ENCODE measurements at places on chromosomes 5 and 9. TPM values are rescaled to one million over a fixed set of nuclear protein-coding genes. Genes with fewer than 3 reads are reported as not detected.
A peak's percentile ranks its signal among the peaks of the same experiment; 100 is the strongest.

GRCh38 chr9:121807069-121807822 is 155.8 kb downstream of the DAB2IP start:
- no peak for DNase-seq

GRCh38 chr5:83844449-83845068 is 123.9 kb upstream of the HAPLN1 start:
- DNase-seq: no peak

GRCh38 chr9:36319183-36319582 is 60.9 kb upstream of the GNE start:
- no peak for DNase-seq

DNA sequence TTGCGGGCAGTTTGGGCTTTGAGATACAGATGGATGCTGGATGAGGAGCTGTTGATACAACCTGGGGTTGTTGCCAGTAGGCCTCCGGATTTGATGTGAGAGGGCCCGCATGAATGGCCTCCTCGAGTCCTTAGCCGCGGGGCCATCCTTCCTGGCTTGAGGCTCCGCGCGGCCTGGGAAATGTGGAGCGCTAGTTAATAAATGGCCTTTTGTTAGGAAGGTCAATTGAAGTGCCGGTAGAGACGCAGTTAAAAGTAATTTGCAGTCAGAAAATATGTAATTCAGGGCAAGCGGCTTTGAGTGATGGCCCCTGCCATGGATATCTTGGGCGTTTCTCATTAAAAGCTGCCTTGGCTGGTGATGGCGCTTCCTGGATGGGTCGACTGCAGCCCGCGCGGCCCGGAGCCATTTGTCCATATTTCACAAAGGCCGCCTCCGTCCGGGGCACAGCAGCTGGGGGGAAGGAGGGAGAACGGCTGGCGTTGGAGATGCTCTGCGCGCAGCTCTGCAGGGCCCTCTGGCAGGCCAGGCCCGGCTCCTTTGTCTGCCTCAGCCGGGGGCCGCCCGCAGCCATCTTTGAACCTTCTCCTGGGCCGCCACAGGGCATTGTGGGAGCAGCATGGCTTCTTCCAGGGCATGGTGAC is 11.2 kb downstream of the MVB12B start:
- DNase-seq: no peak

GRCh38 chr5:16953729-16954128 is 17.6 kb upstream of the MYO10 start:
- DNase-seq: no peak

DNA sequence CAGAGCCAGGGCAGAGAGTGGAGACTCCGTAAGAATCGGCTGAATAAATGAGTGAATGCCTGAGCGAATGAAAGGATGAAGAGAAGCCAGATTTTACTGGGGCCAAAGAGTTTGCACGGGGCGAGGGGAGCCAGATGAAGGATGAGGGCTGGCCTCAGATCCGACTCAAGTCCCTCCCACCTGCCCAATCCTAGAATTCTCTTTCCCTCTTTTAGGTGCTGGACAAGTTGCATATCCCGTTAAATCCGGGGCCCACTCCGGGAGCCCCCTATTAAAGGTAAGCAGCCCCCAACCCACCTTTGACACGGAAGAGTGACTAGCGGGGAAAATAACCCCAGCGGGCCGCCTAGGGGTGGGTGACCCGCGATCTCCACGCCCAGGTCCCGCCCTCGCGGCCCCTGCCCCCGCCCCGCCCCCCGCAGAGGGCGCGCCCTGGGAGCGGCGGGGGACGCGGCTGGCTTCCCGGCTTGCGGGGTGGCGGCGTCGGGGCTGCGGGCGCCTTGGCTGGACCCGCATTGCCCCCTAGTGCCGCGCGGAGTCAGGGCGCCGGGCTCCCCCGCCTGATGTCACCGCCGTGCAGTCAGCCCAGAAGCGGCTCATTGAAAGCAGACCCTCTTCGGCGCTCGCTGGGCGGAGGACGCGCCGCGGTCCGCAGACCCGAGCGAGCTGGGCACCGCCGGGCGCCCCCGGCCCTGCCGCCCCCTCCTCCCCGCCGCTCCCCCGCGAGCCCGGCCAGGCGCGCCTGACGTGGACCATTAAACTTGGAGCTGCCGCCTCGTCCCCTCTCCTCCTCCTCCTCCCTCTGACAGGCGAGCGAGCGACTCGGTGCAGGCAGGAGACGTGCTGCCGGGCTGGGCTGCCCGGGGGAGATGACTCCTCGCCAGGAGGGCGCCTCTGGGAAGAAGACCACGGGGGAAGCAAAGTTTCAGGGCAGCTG is at the start of gene ADRA1B:
TSS of gene ADRA1B (plus strand) at position 579 of the 937 bp plus-strand sequence. CDS start 424 bp downstream, outside the sequence.
- peak; percentile 86 for DNase-seq

DNA sequence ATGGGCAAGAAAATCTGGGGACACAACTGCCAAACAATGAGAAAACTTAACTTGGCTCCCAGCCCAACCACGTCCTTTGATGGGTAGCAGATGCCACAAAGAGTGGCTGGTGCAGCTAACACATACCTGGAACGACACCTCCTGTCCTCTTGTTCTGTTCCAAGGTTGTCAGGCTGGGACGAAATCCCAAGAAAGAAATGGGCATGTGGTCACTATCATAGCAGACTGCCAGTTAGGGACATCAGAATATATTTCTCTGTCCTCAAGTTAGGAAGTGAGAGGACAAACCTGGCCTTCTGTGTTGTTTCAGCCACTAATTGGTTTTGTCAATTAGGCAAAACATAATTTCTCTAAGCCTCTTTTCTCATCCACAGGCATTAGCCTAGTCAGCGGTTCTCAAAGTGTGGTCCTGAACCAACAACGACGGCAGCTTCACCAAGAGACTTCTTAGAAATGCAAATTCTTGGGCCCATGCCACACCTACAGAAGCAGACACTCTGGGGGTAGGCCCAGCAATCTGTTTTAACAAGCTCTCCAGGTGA is 63.4 kb downstream of the RAPGEF1 start:
- no peak for DNase-seq

DNA sequence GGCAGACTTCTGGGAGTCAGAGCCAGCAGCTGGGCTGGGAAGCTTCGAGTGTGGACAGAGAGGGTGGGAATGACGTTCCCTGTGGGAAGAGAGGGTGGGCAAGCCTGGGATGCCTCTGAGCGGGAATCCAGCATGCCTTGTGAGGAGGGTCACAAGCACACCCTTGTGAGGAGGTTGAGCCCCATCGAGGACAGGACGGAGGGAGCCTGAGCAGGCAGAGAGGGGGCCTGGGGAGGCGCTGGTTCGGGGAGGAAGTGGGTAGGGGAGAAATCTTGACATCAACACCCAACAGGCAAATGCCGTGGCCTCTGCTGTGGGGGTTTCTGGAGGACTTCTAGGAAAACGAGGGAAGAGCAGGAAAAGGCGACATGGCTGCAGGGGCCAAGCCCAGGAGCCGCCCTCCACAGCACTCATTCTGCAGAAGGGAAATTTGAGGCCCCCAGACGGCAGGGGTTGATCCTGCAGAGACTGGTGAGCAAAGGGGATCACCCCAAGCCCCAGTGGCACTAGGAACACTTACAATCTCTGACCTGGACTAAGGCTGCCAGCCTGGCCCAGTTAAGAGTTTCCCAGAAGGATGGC is 1.1 kb upstream of the IL13 start:
- no peak for DNase-seq

- DNase-seq: no peak
Observed at GRCh38 chr5:87231037-87231808, 36.5 kb upstream of the RASA1 start.

DNA sequence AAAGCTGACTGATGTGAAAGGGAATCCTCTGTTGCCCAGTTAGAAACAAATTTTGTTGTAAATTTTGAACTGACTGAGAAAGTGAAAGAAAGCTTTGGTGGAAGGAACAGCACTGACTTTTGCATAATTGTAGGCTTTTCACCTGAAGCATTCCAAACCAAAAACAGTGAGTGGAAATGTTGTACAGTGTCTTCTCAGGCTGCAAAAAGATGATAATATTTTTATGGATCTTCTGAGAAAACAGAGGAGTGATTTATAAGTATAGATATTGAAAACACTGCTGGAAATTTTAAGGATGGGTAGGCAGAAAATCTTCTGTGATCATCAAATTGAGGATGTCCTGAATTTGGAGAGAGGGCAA is 40.0 kb downstream of the LURAP1L start:
- DNase-seq: no peak

- no peak for DNase-seq
Observed at GRCh38 chr5:138944527-138945322, 69.6 kb upstream of the LRRTM2 start.

DNA sequence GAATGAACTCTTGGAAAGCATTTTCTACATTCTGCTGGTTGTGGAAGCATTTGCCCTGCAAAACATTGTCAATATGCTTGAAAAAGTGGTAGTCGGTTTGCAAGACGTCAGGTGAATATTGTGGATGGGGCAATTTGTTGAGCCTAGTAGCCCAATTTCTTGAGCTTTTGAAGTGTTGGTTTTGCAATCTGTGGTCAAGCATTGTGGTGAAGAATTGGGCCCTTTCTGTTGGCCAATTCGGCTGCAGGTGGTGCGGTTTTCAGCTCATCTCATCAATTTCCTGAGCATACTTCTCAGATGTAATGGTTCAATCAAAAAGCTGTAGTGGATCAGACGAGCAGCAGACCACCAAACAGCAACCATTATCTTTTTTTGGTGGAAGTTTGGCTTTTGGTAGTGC is 426.8 kb upstream of the CDH9 start:
- DNase-seq: no peak

DNA sequence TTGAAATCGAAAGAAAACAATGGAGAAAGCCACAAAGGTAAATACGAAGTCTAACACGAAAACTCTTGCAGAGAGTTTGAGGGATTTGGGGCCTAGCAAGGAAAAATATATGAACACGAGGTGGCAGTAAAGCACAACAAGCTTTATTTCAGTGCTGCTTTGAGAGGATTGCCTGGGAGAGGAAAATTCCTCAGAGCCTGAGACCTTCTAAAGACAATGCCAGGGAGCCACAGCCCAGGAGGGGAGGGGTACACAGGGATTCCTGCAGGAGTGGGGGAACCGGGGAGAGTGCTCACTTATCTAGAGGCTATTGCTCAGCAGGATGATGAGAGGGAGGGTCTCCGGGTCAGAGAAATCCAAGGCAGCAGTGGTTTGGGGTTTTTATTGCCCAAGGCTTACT is 134.9 kb upstream of the ADCY2 start:
- no peak for DNase-seq

DNA sequence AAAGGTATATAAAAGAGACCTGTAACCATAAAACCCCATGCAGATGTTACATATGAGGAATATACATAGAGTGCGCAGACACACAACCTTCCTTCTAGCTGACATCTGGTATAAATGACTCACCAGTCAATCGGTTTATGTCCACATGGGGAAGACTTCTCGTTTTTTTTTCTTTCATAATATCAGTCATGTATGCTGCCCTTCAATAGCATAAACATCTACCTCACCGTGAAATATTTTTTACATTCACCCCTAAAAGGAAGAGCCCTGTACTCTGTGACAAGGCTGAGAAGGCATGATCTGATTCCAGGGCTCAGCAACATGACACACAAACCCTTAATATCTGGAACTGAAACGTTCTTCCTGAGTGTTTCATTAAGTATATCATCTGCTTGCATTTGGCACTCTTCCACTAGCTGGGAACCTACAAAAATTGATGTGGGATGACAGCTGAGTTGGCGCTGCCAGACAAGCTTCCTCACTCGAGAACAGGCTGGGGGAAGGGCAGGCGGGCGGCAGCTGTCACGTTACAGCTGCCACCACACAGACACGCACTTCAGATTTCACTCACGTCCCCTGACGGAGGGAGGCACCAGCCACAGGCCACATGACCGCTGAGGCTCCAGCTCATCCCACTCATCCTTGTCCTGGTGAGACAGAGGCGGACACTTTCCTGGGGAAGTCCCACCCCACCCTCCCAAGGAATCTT is 74.2 kb downstream of the SHB start:
- peak; percentile 86 for DNase-seq

DNA sequence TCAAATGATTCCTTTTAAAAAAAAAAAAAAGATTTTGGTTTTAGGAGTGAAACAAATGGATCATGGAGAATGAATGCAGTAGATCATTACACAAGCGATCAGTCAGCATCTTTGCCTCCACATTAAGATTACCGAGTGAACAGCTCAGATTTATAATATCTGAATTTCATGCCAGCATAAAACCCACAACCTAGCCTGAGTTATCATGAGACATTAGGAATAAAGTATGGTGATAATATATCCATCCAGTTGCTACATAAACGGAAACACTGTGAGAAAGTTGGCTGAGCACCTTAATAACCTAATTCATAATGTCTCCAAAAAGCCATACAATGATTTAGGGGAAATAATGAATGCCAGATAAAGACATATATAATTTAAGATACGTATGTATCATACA is 553.1 kb upstream of the TUSC1 start:
- DNase-seq: no peak

DNA sequence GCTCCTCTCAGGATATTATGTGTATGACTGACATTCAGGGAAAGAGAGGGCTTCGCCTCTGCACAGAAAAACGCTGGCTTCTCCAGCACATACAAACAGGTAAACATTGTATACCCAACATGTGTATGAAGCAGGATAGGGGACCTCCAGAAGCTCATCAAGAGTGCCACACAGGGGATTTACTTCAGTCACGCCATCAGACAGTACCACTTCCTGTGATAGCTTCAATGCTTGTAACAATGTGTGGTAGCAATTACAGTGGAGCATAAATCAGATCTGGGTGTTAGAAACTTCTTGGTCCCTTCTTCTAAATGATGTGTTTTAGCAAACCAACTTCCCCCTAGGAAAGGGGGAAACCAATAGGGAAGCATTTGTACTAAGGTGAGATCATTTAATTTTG is 160.8 kb downstream of the TSSK1B start:
- no peak for DNase-seq

DNA sequence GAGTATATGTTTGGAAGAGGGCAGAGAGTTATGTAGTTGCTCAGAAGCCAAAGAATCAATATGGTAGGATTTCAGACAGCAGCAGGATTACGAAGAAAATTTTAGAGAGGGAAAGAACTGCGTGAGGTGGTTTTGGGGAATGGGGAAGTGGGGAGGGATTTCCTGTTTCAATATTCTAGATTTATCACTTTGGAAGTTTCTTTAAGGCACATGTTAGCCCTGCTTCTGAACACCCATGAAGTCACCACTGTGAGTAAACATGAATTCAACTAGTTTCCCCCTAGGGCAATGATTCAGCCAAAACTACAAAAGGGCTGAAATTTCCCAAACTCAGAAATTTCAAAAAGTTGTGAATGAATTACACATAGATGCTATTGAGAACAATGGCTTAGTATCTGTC is 132.2 kb downstream of the EBF1 start:
- no peak for DNase-seq

- peak; percentile 95 for DNase-seq
Observed at GRCh38 chr5:172868924-172869591, 35.0 kb downstream of the ERGIC1 start.

GRCh38 chr9:133839822-133840329 is 101.7 kb upstream of the SARDH start:
- DNase-seq: peak; percentile 63

- DNase-seq: no peak
Observed at GRCh38 chr9:88477300-88477751, 57.7 kb upstream of the NXNL2 start.

- peak; percentile 46 for DNase-seq
Observed at GRCh38 chr5:139908749-139909148, 113.1 kb downstream of the PSD2 start.

The OR1Q1 gene
- total RNA-seq: not detected

The ENDOG gene
- total RNA-seq: 109 TPM

The ALDH1A1 gene
- total RNA-seq: 21.7 TPM

The GKAP1 gene
- 46.7 TPM for total RNA-seq

The ATP10B gene
- total RNA-seq: not detected

Measured in psoas muscle (tissue), 8 donors.